BJ (cell line): ENCODE measurements at places on chromosomes 13 and 19.

- no peak for DNase-seq
Observed at GRCh38 chr13:24997367-24997967, 98.5 kb upstream of the PABPC3 start.

DNA sequence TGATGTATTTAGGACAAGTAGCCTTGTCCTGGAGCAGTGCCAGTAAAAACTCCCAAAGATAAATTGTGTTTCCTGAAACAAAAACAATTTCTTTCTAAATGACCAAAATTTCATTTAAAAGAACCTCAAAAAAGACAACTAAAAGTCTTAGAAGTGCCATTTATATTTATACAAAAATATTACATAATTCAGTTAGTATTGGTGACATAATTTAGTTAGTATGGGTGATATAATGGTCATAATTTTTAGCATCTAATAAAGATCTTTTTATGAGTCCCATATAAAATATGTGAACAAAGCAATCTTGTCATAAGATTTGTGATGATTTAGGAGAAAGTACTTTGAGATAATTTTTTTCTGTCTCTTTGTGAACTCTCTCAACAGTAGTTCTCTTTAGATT is 76.0 kb downstream of the ELF1 start:
- DNase-seq = no peak

DNA sequence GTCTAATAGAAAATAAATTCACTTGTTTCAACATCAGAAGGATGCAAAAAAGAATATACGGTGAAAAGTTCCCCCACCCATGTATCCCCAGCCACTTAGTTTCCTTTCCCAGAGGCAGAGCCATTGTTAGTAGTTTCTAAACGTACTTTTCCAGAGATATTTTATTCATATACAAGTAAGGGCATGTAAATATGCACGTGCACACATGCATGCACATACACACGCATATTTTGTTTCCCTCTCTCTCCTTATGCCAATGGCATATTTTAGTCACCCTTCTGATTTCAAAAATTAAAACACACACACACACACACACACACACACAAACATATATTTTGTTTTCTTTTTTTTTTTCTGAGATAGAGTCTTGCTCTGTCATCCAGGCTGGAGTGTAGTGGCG is 147.4 kb downstream of the PDS5B start:
- no peak for DNase-seq

DNA sequence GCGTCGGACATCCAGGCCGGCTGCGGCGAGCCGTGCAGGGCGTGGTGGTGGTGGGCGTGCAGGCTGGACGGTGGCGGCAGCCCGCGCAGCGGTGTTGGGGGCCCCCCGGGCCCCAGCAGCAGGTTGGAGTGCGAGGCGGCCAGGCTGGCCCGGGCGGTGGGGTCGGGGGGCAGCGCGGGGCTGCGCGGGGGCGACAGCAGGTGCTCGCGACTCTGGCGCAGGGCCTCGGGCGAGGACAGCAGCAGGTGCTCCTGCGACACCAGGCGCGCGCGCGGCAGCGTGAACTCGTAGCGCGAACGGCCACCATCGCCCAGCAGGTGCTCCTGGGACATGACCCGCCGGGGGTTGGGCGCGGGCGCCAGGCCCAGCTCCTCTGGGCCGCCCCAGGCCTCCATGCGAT is 9.8 kb downstream of the SHISA7 start:
- no peak for DNase-seq

- DNase-seq = no peak
Observed at GRCh38 chr13:72463561-72463960, 263.9 kb downstream of the MZT1 start.

DNA sequence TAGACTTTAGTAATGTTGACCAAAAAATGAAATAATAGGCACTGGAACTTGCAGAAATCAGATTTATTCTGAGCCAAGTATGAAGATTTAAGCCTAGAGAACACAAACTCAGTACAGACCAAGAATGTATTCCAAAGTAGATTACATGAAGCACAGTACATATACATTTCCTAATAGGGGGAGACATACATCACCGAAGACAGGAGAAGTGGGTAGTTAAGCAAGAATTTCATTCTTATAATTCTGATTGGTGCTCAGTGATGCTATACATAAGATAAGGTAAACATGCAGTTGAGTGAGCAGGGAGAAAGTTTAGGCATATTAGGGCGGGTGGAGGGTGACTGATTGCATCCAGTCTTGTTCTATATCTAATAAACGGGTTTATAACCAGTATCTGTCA is 2218.8 kb downstream of the PCDH9 start:
- no peak for DNase-seq

- DNase-seq = no peak
Observed at GRCh38 chr19:33472226-33472625, 49.4 kb downstream of the PEPD start.

DNA sequence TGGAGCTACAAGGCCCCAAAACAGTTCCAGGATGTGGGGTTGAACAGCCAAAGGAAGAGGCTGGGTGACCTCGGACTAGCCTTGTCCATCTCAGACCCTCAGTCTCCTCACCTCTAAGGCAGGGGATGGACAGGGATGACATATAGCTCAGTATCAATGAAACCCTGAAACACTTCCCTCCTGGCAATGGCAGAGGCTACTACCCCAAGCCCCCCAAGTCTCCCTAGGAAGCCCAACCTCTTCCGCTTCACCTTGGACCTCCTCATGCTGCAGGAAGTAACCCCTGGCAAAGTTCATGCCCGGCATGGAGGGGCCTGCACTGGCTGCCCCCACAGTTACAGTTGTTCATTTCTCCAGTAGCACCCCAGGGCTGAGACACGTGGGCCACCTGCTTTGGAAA is 10.6 kb downstream of the CCDC97 start:
- DNase-seq = no peak

DNA sequence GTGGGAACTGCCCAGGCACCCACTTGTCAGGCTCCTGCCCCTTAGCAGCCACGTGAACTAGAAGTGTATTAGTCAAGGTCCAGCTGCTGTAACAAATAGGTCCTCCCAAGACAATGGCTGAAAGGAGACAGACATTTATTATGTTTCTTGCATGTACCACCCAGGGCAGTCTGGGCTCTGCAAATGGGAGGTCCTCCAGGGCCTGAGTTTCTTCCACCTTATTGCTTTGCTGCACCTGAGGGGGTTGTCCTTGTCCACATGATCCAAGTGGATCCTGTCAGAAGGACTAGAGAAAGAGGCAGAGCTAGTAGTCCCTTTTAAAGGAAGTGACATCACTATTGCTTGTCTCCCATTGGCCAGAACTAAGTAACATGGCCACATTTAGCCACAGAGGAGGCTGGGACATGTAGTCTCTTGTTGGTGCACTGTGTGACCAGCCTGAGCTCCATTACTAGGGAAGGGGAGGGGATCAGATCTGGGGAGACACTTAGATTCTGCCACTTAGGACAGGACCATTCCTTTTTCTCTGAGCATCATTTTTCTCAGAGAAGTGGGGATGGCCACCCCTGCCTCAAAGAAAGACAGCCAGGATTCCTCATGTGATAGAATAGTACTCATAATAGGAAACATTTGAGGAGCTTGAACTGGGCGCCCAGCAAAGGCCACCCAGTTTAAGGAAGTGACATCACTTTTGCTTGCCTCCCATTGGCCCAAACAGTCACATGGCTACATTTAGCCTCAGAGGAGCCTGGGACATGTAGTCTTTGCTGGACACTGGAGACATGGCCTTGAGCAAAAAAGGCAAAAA is 15.1 kb downstream of the CC2D1A start:
- DNase-seq = no peak

DNA sequence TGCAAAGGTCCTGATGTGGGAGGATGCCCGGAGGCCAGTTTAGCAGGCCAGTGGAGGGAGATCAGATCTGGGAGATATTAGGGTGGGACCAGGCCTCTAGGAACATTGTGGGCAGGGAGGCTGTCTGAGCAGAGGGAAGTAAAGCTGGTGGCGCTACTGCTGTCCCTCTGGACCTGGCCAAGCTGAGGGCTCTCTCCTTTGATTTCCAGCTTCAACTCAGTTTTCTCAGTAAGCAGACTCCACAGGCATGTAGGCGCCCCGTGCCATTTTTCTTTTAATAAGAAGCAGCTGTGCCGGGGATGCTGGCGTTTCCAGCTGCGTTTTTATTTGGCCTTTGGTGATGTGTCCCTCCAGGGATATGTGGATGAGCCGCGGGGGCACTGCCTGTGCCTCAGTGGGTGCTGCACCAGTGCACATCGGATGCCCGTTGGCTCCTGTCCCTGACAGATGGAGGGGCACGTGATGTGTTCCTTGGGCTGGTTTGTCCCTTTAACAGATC is 6.7 kb downstream of the DNM2 start:
- peak; percentile 35 for DNase-seq

DNA sequence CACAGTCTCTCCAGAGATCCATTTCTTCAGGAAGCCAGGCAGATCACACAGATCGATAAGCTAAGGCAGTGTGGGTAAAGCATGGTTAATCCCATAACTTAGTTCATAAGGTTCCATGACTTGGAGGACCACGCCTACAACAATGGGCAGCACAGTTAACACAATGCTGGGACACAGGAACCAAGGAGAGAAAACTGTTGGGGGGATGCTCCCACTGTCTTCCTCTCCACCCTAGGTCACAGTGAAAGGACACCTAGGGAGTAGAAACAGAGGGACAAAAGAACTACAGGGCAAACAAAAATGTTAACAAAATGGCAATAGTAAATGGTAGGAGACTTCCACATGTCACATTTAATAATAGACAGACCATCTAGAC is 20.8 kb upstream of the ZNF181 start:
- DNase-seq = no peak

- DNase-seq = no peak
Observed at GRCh38 chr19:1082165-1082927, 12.8 kb downstream of the POLR2E start.

DNA sequence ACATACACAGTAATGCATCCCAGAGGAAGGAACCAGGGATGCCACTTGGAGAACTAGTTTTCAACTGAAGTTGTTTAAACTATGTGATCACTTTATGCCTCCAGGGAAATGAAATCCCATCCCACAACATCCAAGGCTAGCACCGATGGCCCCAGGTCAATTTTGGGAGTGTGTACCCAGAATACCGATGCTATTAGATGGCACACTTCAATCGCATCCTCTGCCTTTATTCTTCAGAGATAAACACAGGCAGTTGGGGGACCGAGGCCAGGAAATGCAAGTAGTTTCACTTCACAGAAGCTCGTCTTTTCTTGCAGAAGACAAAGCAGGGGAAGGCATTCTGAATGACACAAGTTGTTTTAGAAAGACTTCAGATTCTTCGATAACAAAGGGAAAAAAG is 13.8 kb downstream of the STK24 start:
- DNase-seq = no peak

DNA sequence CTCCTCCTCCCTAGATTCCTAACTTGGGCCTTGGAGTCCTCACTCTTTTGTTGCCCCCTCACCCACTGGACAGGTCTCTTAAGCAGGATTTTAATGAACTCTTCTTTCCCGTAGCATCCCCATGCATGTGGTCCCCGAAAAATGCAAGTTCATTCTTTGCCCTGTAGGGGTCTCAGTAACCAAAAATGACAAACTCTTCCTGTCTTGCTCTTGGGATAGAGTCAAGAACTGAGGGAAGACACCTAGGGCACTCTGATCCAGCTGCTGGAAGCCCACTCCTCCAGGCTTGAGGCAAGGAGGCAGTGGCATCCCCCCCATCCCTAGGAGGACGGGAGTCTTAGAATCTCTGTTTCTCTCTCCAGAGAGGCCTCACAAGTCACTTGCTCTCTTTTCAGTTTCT is 987.0 kb downstream of the DIAPH3 start:
- no peak for DNase-seq

DNA sequence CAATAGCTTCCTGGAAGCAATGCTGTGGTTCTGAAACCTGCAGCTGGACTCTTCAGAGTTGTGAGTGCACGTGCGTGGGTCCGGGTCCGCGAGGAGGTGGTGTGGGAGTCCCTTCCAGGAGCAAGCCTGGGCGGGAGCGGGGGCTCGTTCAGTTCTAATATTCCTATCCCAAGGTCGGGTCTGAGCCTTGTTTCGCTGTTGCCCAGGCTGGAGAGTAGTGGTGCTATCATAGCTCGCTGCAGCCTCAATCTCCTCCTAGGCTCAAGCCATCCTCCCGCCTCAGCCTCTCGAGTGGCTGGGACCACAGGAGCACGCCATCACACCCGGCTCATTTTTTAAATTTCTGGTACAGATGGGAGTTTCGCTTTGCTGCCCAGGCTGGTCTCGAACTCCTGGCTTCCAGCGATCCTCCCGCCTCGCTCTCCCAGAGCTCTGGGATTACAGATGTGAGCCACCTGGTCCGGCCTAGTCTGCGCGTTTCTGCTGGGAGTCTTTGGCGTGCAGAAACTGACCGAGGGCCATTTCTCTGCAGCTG is 625 bp downstream of the ZFP82 start:
- DNase-seq = no peak

- DNase-seq = no peak
Observed at GRCh38 chr19:39046037-39046821, 13.9 kb upstream of the FBXO27 start.

DNA sequence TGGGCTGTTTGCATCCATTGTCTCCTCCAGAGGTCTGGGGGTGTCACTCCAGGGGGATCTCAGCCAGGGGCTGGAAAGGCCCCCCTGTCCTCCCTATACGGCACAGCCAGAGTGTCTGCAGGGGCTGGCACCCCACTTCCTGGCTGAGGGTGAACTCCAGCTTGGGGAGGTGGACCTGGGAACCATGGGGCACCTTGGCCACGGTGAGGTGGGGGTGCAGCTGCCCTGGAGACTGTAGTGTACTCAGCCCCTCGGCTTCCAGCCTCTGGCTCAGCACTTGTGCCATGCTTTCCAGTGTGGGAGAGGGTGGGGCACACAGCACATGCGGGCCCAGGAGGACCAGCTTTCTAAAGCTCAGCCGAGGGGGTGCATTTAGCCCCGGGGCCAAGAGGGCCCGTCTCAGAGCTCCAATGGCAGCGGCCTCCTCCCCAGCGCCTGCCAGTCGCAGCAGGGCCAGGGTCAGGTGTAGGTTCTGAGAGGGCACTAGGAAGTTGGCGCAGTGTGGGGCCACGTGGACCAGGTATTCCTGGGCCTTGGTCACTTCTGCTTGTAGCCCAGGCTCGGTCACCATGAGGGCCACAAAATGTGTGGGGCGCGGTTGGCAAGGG is 1.4 kb downstream of the LENG9 start:
- no peak for DNase-seq

DNA sequence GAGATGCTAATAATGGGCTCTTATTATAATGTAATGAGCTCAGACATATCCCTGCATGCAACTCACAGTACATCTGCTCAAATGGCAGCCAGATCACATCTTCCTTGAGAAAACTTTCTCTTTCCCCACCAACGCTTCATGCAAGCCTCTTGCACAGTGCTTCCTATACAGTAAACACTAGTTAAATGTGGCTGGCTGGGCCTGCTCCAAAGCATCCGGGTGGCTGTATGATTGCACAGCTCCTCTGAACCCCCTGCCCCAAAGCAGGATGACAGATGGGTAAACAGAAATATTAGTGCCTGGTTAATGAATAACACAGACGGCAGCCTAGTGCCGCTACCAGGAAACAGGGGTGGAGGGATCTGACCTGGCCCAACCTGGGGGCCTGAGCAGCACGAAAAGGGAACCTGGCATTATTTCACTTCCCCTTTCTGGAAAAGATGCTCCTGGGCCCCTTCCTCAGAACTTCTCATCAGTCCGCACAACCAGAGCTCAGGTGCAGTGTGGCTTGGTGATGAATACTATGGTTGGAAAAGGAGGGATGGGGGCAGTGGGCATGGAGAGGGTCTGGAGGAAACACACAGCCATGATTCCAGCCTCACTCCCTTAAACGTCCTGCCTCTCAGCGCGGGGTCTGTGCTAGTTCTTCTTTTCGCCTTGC is 10.8 kb downstream of the FFAR2 start:
- no peak for DNase-seq

GRCh38 chr19:10270180-10270615 is 722 bp upstream of the ICAM1 start:
- DNase-seq = no peak
